ENCODE measurements at places on chromosomes 7 and 10.

DNA sequence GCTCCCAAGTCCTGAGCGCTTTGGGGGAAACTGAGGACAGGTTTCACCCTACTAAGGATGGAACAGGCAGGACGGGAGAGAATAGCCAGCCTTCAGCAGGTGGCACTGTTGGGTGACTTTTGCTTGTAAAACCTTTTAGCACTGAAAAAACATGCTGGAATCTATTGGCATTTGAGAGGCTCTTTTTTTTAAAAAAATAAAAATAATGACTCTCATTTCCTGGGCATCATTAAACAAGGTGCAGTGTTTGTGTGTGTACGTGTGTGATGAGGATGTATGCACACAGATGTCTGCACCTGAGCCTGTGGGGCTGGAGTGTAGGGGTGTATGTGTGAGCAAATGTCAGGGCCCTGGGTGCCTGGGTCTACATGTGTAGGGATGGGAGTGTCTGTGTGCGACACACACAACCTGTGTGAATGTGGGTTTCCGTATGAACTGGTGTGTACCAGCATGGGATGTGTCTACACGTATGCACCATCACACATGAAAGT is 177.9 kb downstream of the RPS24 start:
- no peak overlapping the region for H3K4me3 ChIP-seq
- no peaks in the 10 kb centered on the region for H3K36me3 ChIP-seq
- H3K27me3 ChIP-seq = peaks cover 3% of the 10 kb centered on the region
- no peak overlapping the region for H3K27ac ChIP-seq

GRCh38 chr7:146982482-146982881 is 865.9 kb downstream of the CNTNAP2 start:
- H3K4me1 ChIP-seq = peaks cover 3% of the 10 kb centered on the region
- H3K4me3 ChIP-seq = no peak overlapping the region
- no peak overlapping the region for H3K27ac ChIP-seq
- no peak for DNase-seq

DNA sequence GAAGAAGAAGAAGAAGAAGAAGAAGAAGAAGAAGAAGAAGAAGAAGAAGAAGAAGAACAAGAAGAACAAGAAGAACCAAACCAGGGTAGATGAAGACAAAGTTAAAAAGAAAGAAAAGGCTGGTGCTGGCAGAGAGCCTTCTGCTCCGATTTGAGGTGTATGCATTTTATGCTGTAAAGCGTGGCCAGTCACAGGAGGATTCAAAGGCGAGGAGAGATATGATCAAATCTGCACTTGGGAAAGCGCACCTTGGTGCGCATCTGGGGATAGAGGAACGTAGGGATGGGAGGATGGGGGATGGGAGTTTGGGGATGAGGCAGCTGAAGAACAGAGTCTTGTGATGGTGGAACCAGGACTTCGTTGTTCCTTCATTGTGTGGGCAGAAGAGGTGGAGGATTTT is at the start of gene NME8:
Gene NME8 (plus strand): TSS at position 301 of the 400 bp plus-strand sequence. CDS start 1,670 bp downstream, outside the sequence.
- no peak within 1 kb of the TSS for H3K27ac ChIP-seq
- H3K27me3 ChIP-seq = peaks cover 11% of the 10 kb centered on the region
- no peaks in the 10 kb centered on the region for H3K36me3 ChIP-seq
- H3K4me3 ChIP-seq = no peak within 1 kb of the TSS

GRCh38 chr10:43230101-43230908 is 36.6 kb downstream of the RASGEF1A start:
- peak overlapping the region; percentile 62 for H3K4me3 ChIP-seq
- no peaks in the 10 kb centered on the region for H3K36me3 ChIP-seq
- H3K4me1 ChIP-seq = no peaks in the 10 kb centered on the region
- H3K27me3 ChIP-seq = peaks cover 74% of the 10 kb centered on the region

DNA sequence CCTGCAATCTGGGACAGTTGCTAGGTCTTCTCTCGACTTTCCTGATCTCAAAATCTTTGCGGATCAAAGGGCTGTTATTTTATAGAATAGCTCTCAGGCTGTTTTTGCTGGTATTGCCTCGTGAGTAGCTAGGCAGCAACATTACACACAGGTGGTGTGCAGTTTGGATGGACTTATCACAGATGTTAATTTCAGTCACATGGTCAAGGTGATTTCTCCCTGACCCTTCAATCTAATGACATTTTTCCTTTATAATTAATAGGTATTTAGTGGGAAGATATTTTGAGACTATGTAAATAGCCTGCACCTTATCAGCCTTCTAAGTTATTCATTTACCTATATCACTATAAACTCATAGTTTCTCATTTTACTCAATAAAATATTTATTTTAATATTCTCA is 309.6 kb upstream of the PRKCQ start:
- H3K36me3 ChIP-seq = no peaks in the 10 kb centered on the region
- peaks cover 22% of the 10 kb centered on the region for H3K27me3 ChIP-seq

- H3K4me1 ChIP-seq = peaks cover 47% of the 10 kb centered on the region
- H3K27me3 ChIP-seq = no peaks in the 10 kb centered on the region
- H3K27ac ChIP-seq = no peak overlapping the region
- DNase-seq = no peak
Measured at GRCh38 chr7:42348631-42349030, 111.6 kb upstream of the GLI3 start.
